ENCODE measurements at places on chromosomes 7 and 10.

- DNase-seq = no peak
Observed at GRCh38 chr10:78974617-78975317, 94.0 kb upstream of the ZMIZ1 start.

- DNase-seq = no peak
Observed at GRCh38 chr10:92045641-92046106, 122.1 kb downstream of the BTAF1 start.

- DNase-seq = no peak
Observed at GRCh38 chr10:13659887-13660550, 73.3 kb downstream of the PRPF18 start.

GRCh38 chr10:115827231-115828009, 445.6 kb downstream of the GFRA1 start:
- no peak for DNase-seq

GRCh38 chr7:138527746-138528223, 67.7 kb downstream of the TRIM24 start:
- DNase-seq = no peak

GRCh38 chr7:80312139-80312661, 177.6 kb downstream of the GNAI1 start:
- DNase-seq = no peak

DNA sequence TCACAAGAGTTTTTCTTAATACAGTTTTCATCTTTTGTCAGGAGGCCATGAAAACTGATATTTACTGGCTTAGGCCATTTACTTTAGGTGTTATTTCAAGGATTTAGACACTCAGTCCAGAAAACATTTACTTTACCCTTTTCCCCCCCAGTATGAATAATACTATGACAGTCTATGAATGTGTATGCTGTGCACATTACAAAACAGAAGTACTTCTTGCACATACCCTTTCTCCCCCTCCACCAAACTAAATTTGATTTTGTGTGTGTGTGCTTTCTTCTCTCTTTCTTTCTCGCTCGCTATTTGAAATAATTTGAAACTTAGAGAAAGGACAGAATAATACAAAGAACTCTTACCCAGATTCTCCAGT, 41.3 kb downstream of the RBM33 start:
- no peak for DNase-seq

DNA sequence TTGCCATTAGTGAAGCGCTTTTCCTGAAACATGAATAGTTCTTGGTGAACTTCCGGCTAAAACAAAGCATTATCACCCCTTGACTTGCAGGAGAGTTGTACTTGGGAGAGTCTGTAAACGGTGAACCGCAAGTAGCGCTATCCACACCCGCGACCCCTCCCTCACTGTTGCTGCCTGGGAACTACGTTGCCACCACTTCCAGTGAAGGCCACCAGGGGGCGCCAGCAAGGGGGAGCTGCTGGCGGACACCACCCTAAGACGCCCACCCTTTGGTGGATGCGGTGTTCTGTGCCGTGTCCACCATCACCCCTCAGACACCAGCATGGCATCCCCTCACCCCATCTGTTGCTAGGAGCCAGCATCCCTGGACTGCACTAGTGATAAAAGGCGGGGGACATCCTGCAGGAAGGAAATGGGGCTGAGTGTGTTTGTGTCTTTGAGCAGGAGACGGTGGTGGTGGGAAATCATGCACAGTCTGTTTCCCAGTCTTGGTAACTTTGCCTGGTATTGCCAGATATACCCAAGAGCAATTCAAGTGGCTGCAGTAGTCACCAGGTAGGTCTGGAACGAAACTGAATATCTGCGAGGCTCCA, 298.2 kb downstream of the FRMD4A start:
- DNase-seq = no peak

GRCh38 chr7:31858055-31858454, 171.0 kb downstream of the PPP1R17 start:
- no peak for DNase-seq

DNA sequence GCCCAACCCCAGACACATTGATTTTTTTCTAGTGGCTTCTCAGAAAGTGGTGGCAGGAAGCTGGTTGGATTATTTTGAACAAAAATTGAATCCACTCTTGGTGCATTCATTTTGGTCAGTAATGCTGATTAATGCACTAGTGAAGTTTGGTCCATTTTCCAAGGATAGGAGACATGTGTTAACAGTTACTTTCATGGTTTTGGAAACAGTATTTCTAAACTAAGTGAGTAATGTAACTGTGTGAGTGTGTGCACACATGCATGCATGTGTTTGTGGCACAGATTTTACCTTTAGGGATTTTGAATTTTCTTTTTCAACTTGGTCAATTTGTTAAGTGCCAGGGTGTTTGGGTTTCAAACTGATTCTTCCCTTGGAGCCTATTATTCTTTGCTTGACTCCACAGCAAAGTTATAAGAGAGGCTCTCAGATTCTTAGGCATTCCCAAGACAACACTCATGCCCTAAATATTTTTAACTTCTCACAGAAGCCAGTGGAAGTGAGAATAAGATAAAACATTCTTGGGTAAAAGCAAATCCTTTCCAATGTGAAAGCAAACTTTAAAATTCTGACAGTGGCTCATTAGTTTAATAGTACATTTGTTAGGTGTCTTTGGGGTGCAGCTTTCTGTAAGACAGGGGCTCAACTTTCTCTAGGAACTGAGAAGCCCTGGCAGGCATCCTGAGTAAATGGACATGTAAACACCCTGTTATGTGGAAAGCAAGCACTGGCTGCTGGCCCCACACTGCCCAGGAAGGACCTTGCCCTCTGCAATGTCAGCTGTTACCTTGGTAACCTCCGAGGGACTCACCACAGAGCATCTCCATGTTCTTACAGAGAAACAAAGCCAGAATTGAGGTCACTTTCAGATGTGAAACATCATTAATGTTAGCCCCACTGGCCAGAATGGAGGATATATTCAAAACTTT, 68.4 kb downstream of the ASAH2B start:
- no peak for DNase-seq

- no peak for DNase-seq
Observed at GRCh38 chr10:101000127-101000914, 713 bp downstream of the LZTS2 start.

GRCh38 chr7:116783666-116784318, 78.6 kb upstream of the CAPZA2 start:
- DNase-seq = no peak

- DNase-seq = no peak
Observed at GRCh38 chr10:70804421-70804808, 11.3 kb upstream of the SGPL1 start.

- DNase-seq = no peak
Observed at GRCh38 chr7:47153576-47153975, 428.3 kb downstream of the TNS3 start.

DNA sequence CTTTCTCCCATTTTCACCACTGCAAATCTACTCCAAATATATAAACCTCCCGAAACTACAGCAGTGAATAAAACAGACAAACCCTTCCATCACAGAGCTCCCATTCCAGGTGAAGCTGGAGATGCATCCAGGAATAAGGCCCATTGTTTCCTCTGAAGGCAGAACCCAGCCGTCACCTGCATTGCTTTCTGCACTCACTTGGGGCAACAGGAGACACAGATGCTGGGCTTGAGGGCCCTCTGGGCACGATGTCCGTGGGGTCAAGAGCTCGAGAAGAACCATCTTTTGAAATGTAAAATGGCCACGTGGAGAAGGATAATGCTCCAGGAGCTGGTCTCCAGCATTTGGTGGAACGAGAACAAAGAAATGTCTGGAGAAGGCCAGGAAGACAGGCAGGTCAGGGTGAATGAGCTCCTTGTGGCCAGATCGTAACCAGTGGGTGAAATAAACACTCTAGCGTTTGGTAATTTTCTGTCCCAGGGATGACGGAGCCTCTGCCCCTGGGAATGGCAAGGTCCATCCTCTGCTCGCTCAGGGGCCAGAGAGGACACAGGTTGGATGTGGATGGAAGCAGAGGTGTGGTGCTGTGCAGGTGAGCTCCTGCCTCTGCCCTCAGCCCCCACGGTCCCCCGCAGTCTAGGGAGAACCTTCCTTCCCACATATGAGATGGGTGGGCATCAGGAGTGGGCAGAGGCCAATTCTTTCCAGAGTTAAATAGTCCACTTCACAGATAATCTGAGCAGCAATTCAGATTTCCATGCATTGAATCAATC, 556.1 kb downstream of the DNAJB6 start:
- DNase-seq = no peak

- no peak for DNase-seq
Observed at GRCh38 chr10:60537697-60538096, 148.0 kb upstream of the ANK3 start.

DNA sequence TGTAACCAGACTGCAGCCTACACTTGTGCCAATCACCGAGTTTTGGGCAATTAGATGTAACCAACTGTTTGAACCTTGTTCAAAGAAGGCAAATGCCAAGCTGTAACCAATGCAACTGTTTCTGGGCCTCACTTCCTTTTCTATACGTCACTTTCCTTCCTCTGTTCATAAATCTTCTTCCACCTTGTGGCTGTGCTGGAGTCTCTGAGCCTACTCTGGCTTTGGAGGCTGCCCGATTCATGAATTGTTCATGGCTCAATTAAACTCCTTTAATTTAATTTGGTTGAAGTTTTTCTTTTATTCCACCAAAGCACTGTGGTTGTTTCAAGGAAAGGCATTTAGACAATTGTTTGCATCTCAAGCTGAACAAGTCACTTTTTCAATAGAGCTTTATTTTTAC, 43.5 kb upstream of the UCN3 start:
- no peak for DNase-seq

DNA sequence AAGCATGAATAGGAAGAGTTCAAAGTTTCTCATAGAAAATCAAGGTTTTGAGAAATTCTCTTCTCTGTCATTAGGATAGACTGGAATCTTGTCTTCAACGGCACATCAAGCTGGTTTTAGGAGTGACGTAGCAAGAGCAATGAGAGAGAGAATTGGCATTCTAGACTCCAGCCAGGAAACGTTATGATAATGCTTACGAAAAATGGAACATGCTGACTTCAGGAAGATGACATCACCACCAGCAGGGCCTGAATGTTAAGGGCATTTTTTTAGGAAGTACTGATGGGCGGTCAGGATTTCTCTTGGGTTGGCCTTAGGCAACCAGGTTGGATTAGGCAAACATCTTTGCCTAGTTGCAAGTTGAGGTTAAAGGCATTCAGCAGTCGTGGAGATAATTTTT, 213.2 kb upstream of the CTBP2 start:
- no peak for DNase-seq

- no peak for DNase-seq
Observed at GRCh38 chr7:65430344-65431186, 56.9 kb downstream of the ZNF92 start.

DNA sequence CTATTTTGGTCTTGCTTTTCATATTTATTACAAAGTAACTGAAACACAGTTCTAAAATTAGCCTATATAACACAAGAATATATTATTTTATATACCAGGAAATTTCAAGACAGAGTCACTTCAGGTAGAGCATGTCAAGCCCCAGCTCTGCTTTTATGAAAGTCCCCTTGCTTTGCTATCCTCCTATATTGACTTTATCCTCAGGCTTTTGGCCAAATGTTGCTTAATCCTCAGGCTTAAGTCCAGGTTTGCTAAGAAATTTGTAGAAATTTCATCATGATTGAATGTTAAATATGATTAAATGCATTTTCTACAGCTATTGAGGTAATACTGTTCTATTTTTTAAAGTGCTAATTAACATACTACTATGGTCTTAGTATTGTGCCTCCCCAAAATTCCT, 227.6 kb downstream of the FZD1 start:
- DNase-seq = no peak

GRCh38 chr7:131830681-131831080, 274.3 kb upstream of the PODXL start:
- DNase-seq = no peak

- DNase-seq = no peak
Observed at GRCh38 chr10:95395947-95396449, 105.2 kb upstream of the PDLIM1 start.

DNA sequence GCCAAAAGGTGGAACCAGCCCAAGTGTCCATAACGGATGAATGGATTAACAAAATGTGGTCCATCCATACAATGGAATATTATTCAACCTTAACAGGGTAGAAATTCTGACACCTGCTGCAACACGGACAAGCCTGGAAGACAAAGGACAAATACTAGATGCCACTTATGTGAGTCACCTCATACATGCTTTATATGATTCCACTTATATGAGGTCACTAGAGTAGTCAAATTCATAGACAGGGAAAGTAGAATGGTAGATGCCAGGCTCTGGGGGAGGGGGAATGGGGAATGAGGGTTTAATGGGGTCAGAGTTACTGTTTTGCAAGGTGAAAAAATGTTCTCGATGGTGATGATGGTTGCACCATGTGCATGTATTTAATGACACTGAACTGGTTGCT, 34.0 kb upstream of the CYTH3 start:
- DNase-seq = no peak

DNA sequence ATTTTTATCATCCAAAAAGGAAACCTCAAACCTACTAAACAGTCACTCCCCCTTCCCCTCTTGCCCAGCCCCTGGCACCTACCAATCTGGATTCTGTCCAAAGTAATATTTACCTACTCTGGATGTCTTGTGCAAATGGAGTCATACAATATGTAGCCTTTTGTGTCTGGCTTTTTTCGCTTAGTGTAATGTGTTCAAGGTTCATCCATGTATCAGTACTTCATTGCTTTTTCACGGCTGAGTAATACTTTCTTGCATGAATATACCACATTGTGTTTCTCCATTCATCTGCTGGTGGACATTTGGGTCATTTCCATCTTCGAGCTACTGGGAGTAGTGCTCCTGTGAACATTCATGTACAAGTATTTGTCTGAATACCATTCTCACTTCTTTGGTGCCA, 113.6 kb downstream of the EEPD1 start:
- DNase-seq = no peak

- DNase-seq = no peak
Observed at GRCh38 chr10:74932648-74933047, 106.2 kb downstream of the KAT6B start.

DNA sequence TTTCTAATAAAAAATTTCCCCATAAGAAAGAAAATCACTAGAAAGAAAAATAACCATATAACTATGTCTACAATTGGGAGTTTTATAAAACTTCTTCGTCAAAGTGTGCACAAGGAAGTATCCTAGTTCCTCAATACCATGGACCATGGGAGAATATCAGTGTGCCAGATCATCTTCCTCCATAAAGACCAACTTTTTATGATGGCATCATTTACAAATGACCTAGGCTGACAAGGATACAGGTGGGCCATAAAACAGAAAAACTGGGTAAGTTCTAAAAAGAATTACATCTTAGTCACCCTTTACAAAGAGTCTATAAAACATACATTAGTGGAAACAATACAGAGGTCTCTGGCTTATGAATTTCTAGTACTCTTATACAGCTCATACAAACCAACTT, 303.2 kb downstream of the DOCK4 start:
- DNase-seq = no peak

DNA sequence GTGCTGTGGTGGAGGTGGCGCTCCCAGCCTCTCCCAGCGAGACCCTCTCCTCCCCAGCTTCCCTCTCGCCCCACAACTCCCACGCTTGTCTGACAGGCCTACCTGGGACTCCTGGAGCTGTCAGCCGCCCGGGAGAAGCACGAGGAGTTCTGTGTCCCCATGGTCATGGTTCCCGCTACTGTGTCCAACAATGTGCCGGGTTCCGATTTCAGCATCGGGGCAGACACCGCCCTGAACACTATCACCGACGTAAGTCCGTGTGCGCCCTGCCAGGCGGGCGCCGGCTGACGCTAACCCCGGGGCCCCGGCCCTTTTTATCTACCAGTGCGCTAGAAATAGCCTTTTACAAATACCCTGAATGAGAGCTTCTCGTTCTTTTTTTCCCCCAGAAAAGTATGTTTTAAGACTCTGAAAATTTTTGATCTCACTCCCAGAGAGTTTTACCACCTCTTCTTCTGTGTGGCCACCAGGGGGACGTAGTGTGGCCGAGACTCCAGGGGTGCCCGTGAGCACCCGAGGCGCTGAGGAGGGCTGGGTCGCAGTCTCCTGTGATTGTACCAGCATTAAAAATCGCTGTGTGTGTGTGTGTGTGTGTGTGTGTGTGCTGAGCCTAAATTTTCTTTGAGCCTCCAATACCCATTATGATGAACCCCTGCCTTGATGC, 52.6 kb downstream of the PFKP start:
- no peak for DNase-seq
